ENCODE measurements at places on chromosomes 13 and 19.
A peak's percentile ranks its signal among the peaks of the same experiment; 100 is the strongest.

DNA sequence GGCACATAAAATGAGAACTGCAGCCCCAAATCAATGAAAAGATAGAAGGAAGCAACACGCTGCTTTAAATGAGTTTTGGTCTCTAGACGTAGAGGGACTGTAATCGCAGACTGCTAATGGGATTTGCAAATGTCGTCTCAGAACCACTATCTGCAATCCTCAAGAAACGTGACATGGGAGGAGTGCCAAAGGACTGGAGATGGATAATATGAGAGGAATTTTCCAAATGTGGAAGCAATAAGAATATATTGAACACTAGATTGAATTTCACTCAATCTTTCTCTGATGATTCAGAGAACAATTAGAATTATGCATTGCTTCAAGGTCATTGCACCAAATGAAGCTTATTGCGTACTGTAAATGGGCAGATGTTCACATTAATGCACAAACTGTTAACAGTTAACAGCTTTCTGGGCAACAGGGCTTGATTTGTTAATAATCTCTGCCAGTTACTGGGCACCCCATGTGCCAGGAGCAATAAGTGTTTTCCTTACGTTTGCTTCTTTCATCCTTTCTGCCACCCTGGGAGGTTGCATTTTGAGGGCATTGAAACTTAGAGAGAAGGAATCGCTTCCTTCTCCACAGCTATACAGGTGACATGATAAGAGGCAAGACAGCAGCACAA, 62.8 kb upstream of the WASF3 start:
- H3K4me1 ChIP-seq, result peaks cover 22% of the 10 kb centered on the region
- no peaks in the 10 kb centered on the region for H3K27me3 ChIP-seq
- no peak overlapping the region for H3K27ac ChIP-seq
- H3K36me3 ChIP-seq, result no peaks in the 10 kb centered on the region
- H3K4me3 ChIP-seq, result no peak overlapping the region

DNA sequence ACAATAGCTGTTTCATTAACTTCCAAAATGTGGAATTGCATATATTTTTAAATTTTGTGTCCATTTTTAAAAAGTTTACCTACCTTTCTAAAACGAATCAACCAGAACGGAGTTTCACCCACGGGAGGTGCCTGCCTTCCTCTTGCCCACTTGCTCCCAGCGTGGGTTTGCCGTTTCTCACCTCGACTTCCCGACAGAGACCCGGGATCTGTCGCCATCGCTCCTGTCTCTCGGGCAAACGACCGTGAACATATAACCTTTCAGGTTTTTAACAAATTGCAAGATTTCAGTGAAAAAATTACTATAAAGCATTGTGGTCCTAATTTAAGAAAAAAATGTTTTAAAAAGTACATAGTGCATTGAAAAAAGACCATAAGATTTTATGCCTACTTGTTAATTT, 4.2 kb downstream of the TMEM255B start:
- H3K27ac ChIP-seq, result no peak overlapping the region
- H3K27me3 ChIP-seq, result peaks cover 8% of the 10 kb centered on the region
- peak; percentile 43 for DNase-seq
- no peaks in the 10 kb centered on the region for H3K36me3 ChIP-seq

GRCh38 chr13:45695198-45695730, 6.9 kb upstream of the CBY2 start:
- H3K27ac ChIP-seq, result no peak overlapping the region
- H3K4me1 ChIP-seq, result no peaks in the 10 kb centered on the region
- no peak overlapping the region for H3K4me3 ChIP-seq
- H3K27me3 ChIP-seq, result no peaks in the 10 kb centered on the region

DNA sequence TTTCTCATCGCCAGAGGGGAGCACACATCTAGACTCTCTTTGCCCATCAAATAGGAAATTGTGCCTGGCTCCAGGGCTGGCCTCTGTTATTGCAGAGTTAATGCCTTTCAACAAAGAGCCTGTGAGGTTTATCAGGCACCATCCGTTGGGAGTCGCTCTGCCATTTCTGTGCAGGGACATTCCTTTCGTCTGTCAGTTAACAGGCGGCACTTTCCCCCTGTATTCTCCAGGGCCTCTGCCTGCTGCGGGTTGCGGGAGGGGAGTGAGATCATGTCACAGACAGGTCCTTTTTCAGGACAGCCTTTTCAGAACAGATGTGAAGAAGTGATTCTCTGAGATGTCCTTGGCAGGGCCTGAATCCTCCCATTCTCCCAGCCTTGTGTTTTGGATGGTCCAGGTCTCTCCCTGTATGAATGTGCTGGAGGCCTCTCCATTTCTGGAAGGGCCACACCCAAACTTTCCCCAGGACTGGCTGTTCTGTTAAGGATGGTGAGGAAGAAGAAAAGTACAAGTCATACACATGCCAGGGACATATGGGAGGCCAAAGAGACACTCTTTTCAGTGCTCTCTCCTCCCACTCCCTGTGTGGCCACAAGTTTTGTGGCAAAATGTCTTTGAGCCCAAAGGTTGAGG, 14.9 kb downstream of the SERP2 start:
- no peaks in the 10 kb centered on the region for H3K27me3 ChIP-seq
- no peaks in the 10 kb centered on the region for H3K36me3 ChIP-seq
- no peak overlapping the region for H3K4me3 ChIP-seq
- no peaks in the 10 kb centered on the region for H3K4me1 ChIP-seq
- no peak overlapping the region for H3K27ac ChIP-seq

DNA sequence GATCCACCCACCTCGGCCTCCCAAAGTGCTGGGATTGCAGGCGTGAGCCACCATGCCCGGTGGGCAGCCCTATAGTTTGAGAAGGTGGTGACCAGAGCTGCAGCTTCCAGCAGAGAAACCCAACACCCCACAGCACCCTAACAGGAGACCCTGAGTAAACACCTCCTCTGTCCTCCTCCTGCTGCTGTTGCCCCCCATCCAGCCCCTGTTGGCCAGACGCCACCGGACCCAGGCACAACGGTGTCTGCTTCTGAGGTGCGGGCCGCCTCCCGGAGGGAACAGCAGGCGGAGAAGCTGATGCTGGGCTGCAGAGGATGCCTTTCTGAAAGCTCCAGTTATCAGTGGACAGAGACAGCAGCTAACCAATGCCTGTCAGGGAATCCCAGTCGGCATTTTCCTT, 175.5 kb downstream of the COL4A1 start:
- no peaks in the 10 kb centered on the region for H3K27me3 ChIP-seq
- peaks cover 9% of the 10 kb centered on the region for H3K4me1 ChIP-seq
- no peak overlapping the region for H3K4me3 ChIP-seq
- H3K27ac ChIP-seq, result no peak overlapping the region

- no peaks in the 10 kb centered on the region for H3K27me3 ChIP-seq
- DNase-seq, result no peak
- H3K4me1 ChIP-seq, result no peaks in the 10 kb centered on the region
- no peak overlapping the region for H3K27ac ChIP-seq
- H3K36me3 ChIP-seq, result peaks cover 8% of the 10 kb centered on the region
Measured at GRCh38 chr13:102654756-102655155, 40.1 kb downstream of the METTL21C start.

DNA sequence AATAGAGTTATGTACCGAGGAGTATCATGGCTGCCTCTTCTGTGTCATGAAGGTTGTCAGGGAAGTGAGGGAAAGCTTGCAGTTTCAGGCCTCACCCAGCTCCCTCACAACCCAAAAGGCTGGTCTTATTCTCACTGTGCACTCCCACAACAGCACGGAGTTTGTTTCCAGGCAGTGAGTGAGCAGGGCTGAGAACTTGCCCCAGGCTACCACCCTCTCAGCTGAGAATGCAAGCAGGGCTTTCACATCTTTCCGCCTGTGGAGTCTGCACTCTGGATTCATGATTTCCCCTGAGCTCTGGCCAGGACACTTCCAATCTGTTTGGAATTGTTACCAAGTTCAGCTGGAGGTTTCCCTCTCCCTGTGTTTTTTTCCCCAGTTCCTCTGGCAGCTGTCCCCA, 2284.7 kb upstream of the PCDH20 start:
- no peaks in the 10 kb centered on the region for H3K36me3 ChIP-seq
- H3K4me3 ChIP-seq, result no peak overlapping the region
- no peak overlapping the region for H3K27ac ChIP-seq
- no peaks in the 10 kb centered on the region for H3K4me1 ChIP-seq
- DNase-seq, result no peak
- no peaks in the 10 kb centered on the region for H3K27me3 ChIP-seq

DNA sequence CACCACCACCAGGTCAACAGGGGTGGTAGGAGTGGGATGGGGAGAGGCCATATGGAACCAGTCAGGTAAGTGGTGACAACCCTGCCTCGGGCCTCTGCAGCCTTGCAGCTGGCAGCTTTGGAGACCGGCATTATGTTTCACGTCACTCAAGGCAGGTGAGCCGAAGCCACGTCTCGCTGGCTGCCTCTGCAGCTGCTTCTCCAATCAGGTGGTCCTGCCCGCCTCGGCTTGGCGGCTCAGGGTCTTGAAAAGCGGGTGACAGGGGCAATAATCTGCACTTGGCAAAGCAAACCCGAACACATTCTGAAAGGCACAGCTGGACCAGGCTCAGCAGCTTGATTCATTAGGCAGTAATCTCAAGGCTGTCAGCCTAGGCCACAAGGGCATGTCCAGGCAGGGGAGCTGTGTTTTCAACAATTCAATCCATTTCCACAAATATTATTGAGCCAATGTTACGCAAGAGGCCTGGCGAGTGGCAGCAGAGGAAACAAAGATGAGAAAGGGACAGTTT, 77.4 kb upstream of the PCDH8 start:
- no peak overlapping the region for H3K4me3 ChIP-seq
- no peak overlapping the region for H3K27ac ChIP-seq
- H3K4me1 ChIP-seq, result no peaks in the 10 kb centered on the region
- no peaks in the 10 kb centered on the region for H3K36me3 ChIP-seq

DNA sequence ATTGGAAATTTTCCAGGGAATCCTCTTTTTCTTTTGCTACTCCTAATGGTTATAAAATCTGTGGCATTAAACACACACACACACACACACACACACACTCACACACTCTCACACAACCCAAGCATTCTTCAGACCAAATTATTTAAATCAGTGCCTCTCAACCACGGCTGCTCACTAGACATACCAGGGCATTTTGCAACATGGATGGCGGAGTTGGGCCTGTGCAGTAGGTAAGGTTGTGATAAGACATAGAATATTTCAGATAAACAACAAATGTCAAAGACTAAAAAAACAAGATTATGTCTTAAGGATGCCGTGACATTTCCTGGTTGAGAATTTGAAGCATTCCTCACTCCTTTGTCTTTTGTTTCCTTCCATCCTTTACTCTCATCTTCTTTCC, 443.1 kb downstream of the MYO16 start:
- no peak overlapping the region for H3K4me3 ChIP-seq
- DNase-seq, result no peak
- no peak overlapping the region for H3K27ac ChIP-seq
- H3K27me3 ChIP-seq, result no peaks in the 10 kb centered on the region
- H3K36me3 ChIP-seq, result no peaks in the 10 kb centered on the region

- H3K27ac ChIP-seq, result peak overlapping the region; percentile 43
- no peaks in the 10 kb centered on the region for H3K4me1 ChIP-seq
- no peaks in the 10 kb centered on the region for H3K27me3 ChIP-seq
- no peak overlapping the region for H3K4me3 ChIP-seq
- no peak for DNase-seq
Measured at GRCh38 chr13:50636007-50636704, 207.3 kb downstream of the DLEU7 start.

DNA sequence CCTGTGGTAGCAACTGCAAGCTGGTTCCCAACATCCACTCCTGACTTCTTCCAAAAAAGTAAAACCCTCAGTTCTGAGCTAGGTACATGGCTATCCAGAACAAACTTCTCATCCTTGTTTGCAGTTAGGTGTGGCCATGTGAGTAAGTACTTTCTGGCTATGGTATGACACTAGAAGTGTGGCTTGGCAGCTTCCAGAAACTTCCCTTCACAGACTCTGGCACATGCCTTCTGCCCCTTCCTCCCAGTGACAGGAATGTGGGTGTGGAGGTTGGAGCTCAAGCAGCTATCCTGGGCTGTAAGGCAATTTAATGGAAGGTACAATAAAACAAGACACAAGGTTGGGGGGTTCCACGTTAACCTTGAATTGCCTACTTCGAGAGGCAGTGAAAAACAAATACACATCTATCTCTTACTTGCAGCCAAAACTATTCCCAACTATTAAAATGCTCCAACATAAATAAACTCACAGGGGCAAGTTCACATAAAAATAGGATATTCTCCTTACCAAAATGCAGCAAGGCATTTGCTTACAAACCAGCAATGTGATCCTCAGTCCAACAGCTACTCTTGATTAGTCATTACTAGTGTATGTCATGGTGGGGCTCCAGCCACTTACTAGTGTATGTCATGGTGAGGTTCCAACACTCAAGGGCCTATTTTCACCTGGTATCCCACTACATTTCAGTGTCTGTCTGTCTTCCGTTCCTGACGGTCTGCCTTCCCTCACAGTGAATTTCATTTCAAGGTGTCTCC, 3.1 kb downstream of the SMG9 start:
- H3K4me3 ChIP-seq, result no peak overlapping the region
- peaks cover 29% of the 10 kb centered on the region for H3K4me1 ChIP-seq
- H3K27me3 ChIP-seq, result no peaks in the 10 kb centered on the region
- DNase-seq, result no peak

DNA sequence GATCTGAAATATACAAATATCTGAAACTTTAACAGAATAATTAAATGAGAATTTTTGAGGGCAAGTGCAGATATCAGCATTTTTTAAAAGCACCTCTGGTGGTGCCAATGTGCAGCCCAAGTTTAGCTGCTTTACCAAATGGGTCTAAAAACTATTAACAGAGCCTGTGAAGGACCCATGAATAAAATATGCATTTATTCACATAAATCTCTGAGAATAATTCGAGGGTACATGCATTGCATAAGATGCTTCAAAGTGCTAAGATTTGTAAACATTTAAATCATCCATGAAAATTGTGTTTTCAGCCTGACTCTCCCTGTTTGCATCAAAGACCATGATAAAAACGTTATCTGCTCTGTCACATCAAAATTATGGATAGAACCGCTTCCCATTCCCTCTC, 47.1 kb upstream of the TNFSF11 start:
- no peak overlapping the region for H3K27ac ChIP-seq
- H3K36me3 ChIP-seq, result no peaks in the 10 kb centered on the region
- no peak overlapping the region for H3K4me3 ChIP-seq
- no peaks in the 10 kb centered on the region for H3K27me3 ChIP-seq
- no peak for DNase-seq

DNA sequence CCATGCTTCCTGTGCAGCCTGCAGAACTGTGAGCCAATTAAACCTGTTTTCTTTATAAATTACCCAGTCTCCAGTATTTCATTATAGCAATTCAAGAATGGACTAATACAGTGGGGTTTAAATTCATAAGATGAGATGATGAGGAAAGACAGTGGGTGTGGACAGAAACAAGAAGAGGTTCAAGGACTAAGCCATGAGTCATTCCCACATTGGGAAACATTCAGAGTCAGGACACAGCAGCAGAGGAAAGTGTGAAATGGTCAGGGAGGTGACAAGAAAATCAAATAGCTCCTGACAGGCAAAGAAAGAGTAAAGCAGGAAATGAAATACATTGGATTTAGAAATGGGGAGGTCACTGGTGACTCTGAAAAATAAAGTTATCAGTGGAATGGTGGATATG, 9.1 kb downstream of the ZNF841 start:
- no peak overlapping the region for H3K27ac ChIP-seq
- no peak for DNase-seq
- no peak overlapping the region for H3K4me3 ChIP-seq

- peak overlapping the region; percentile 27 for H3K27ac ChIP-seq
- H3K27me3 ChIP-seq, result no peaks in the 10 kb centered on the region
- H3K4me1 ChIP-seq, result peaks cover 19% of the 10 kb centered on the region
- no peaks in the 10 kb centered on the region for H3K36me3 ChIP-seq
Measured at GRCh38 chr13:105441051-105441750, 1094.3 kb downstream of the EFNB2 start.

- no peak within 1 kb of the TSS for H3K27ac ChIP-seq
- no peaks in the 10 kb centered on the region for H3K4me1 ChIP-seq
- H3K4me3 ChIP-seq, result no peak within 1 kb of the TSS
- no peaks in the 10 kb centered on the region for H3K36me3 ChIP-seq
Measured at GRCh38 chr19:3880471-3881271, at the start of gene ATCAY. Gene ATCAY, plus strand, starts transcription at chr19:3880685. Its CDS starts 5,083 bp downstream, at chr19:3885768.
